SW 1271 (cell line): ENCODE measurements at places on chromosomes 7 and 10.

GRCh38 chr10:34710391-34710751 is 104.7 kb downstream of the PARD3 start:
- DNase-seq, result no peak

- no peak for DNase-seq
Observed at GRCh38 chr10:16674147-16674703, 143.0 kb downstream of the RSU1 start.

GRCh38 chr10:131107970-131108369 is 203.6 kb downstream of the TCERG1L start:
- no peak for DNase-seq

DNA sequence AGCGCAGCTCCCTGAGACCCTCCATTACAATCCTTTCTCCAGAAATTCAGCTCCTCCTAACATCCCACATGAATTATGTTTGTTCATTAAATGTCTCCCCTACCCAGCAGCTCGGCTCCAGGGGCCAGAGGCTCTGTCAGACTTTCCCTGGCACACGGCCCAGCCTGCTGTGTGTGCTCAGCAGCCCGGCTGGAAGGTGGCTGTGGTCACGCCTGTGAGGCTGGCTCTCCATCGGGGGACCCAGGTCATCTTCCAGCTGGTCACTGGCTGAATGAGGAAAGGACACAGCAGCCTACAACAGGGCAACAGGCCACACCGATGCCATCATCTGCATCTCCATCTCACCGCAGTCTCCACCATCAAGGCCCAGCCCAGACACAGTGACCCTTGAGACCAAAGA is 219.8 kb downstream of the MAD1L1 start:
- no peak for DNase-seq

- no peak for DNase-seq
Observed at GRCh38 chr10:97650726-97651125, 10.3 kb downstream of the PI4K2A start.
